ENCODE measurements at places on chromosomes 5 and 9.

DNA sequence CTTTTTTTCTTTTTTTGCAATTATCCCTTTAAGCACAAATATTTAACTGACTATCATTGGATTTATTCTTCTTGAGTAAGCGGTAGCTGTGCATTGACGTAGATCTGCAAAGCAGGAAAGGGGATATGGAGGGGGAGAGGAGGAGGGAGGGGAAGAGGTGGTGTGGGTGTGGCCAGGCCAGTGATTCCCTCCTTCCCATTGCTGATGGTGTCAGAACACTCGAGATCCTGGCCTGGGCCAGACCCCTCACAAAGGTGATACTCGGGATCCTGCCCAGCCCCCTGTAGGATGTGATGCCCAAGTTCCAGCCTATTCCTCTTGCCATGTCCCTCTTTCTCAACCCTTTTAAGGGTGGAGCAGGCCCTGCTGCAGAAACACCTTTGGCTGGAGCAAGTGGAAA, 9.9 kb downstream of the SLC36A3 start:
- no peak for DNase-seq

DNA sequence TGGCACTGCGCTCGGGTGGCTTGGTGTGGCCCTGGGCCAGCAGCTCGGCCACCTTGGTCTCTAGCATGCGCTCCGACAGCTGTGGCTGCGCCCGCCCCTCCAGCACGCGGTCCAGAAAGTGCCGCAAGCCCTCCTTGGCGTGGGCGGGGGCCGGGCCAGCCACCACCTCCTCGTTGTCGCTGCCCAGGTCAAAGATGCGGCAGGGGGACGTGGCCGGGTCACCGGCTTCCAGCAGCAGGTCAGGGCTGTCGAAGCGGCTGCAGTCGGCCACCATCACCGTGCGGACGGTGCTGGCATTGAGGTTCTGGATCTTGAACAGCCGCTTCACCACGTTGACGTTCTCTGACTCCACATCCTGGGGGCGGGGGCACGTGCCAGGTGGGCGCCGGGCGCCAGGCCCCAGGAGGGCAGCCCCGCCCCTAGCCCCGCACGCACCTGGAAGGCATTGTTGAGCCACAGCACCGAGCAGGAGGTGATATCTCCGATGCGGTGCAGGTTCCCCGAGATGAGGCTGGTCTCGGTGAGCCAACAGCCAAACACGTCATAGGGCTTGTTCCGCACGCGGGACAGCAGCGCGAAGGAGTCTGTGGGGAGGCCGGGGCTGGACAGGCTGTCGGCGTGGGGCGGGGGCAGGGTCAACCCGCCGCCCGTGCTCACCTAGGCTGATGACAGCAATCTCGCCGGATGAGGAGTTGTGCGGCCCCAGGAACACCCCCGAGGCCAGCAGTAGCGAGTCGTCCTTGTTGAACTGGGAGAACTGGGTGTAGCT, 2.2 kb downstream of the FBXW5 start:
- DNase-seq: no peak

- no peak for DNase-seq
Observed at GRCh38 chr5:138832218-138832617, 42.9 kb downstream of the LRRTM2 start.

- DNase-seq: no peak
Observed at GRCh38 chr5:26791021-26791420, 247.4 kb downstream of the CDH9 start.

DNA sequence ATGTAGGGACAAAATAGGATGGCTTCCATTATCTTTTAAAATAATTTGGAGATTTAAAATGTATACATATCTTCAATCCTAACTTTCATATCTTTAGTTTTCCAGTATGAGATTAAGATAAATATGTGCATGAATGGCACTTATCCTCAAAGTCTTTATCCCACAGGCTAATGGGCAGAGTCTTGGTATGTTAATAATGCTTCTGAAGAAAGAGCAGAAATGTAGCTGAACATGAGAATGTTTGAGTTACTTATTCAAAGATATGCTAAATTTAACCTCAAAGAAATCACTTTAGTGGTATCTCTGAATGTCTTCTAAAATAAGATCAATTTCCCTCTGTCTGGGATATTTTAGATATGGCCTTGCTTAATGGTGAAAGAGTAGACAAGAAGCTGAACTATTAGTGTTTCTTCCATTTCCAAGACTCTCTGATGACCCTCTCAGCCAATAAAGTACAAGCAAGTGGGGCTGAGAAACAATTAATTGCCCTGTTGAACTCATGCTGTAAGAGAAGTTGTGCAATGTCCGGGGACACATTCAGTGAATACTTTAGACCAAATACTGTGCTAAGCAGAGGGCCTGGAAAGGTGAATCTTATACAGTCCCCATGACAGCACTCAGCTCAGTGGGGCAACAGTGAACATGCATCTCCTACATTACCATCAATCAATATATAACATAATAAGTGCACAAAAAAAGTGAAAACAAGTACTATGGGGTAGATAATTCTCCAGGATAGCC, 50.0 kb upstream of the ADAMTSL1 start:
- no peak for DNase-seq

GRCh38 chr5:129943936-129944335, 39.7 kb downstream of the CHSY3 start:
- DNase-seq: no peak

GRCh38 chr9:79977510-79978197, 405.9 kb downstream of the TLE4 start:
- DNase-seq: no peak

- DNase-seq: no peak
Observed at GRCh38 chr5:54717870-54718269, 200.3 kb downstream of the SNX18 start.

- no peak for DNase-seq
Observed at GRCh38 chr9:128893354-128893753, 11.4 kb downstream of the LRRC8A start.

GRCh38 chr5:56900858-56901578, 8.4 kb upstream of the SETD9 start:
- no peak for DNase-seq

- DNase-seq: no peak
Observed at GRCh38 chr5:121424976-121425375, 426.7 kb upstream of the FTMT start.

DNA sequence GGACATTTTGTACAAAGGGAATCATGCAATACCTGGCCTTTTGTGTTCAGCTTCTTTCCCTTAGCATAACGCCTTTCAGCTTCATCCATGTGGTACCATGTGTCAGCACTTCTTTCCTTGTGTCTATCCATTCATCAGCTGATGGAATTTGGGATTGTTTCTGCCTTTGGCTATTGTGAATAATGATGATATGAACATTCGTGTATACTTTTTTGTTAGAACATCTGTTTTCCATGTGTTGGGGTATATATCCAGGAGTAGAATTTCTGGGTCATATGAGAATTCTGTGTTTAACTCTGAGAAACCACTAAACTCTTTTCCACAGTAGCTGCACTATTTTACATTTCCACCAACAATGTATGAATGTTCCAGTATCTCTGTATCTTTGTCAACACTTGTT, 14.8 kb upstream of the PRRC2B start:
- no peak for DNase-seq

DNA sequence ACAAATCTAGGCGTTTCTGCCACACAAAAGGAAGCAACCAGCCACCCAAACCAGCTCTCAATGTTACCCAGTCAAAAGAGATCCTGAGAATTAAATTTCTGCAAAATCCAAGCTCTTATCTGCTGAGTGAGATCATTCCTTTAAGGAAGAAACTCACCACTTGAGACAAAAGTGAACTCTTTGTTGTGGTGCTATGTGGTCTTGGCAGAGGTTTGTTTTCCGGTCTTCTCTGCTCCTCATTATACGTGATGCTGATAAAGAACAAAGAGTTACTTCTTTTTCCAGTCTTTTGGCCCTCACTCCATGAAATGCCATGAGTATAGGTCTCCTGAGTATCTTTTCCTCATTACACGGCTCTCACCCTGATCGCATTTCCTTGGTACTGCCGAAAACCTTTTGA, 82.1 kb downstream of the PRKACG start:
- DNase-seq: no peak

DNA sequence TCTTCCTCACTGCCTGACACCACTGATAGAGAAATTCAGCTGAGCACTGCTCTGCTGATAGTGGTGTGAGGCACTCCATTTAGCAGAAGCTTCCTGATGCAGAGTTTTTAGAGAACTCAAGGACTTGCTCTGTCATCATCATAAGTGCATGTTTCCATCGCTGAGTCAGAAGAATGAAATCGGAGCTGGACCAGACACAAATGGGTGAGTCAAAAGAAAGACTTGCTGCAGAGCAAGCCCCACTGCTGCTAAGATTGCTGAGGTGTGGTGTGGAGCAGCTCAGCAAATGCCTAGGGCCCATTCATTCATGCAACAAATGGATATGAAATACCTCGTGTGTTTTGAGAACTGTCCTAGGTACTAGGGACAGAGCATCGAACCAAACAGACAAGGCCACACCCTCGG, 410.2 kb upstream of the SLC30A5 start:
- DNase-seq: no peak

DNA sequence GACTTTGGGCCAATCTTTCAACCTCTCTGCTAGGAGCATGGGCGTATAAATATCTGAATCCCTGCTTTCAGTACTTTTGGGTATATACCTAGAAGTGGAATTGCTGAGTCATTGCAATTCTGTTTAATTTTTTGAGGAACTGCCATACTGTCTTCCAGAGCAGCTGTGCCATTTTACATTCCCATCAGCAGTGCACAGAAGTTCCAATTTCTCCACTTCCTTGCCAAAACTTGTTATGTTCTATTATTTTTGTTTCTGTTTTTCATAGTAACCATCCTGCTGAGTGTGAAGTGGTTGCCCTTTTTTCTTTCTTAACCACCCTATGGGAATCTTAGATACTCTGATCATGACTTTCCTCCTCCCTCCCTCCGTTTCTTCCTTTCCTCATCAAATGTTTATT, 11.1 kb upstream of the CCIN start:
- DNase-seq: no peak

GRCh38 chr5:51678330-51678729, 295.1 kb downstream of the ISL1 start:
- DNase-seq: no peak

All from stimulated activated CD8-positive, alpha-beta memory T cell treated with anti-CD3 and anti-CD28 coated beads, Interleukin-15, amount 100 ng/mL, for 4 hours (primary cell).